ENCODE measurements at places on chromosomes 16 and 17. TPM values are rescaled to one million over a fixed set of nuclear protein-coding genes. Genes with fewer than 3 reads are reported as not detected.

CA4 gene
- 1.7 TPM for total RNA-seq

WNT3 gene
- 22.7 TPM for total RNA-seq

EME2 gene
- 63.6 TPM for total RNA-seq

PAFAH1B1 gene
- 134 TPM for total RNA-seq

KRTAP17-1 gene
- not detected for total RNA-seq

CDK3 gene
- total RNA-seq, result 11.7 TPM

CACNG3 gene
- total RNA-seq, result not detected

- no peak overlapping the region for H3K27ac ChIP-seq
- no peak for DNase-seq
- H3K4me1 ChIP-seq, result no peaks in the 10 kb centered on the region
- no peaks in the 10 kb centered on the region for H3K27me3 ChIP-seq
- H3K4me3 ChIP-seq, result no peak overlapping the region
- 0 out of 2 replicates have a peak, but pooled peaks cover 3% of the 10 kb centered on the region for H3K36me3 ChIP-seq
These were observed 50.9 kb downstream of the JPH3 start for GRCh38 chr16:87653234-87653633.

DNA sequence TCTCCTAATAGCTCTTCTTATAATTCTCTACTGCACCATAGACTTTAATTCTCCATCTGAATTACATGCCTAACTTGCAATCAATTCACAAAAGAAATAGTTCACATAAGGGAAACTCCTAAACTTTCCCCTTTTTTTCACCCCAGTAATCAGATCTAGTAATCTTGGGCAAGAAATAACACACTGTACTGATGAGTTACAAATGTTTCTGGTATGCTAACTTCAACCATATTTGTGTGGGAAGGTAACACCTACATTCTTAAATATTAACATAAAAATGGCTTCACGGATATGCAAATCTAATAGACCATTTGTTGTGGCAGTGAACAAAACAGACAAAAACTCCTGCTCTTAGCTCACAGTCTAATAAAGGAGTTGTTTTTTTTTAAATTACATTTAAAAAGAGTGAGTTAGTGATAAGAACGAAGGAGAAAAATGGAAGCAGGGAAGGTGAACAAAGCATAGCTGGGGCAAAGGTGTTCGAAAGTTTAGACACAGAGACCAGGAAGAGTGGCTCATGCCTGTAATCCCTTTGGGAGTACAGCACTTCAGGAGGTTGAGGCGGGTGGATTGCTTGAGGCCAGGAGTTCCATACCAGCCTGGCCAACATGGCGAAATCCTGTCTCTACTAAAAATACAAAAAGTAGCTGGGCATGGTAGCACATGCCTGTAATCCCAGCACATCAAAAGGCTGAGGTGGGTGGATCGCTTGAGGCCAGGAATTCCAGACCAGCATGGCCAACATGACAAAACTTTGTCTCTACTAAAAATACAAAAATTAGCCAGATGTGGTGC, 34.8 kb downstream of the CMTM3 start:
- H3K27ac ChIP-seq, result no peak overlapping the region
- H3K36me3 ChIP-seq, result peaks cover 15% of the 10 kb centered on the region
- H3K4me3 ChIP-seq, result no peak overlapping the region
- H3K4me1 ChIP-seq, result peaks cover 3% of the 10 kb centered on the region
- no peaks in the 10 kb centered on the region for H3K27me3 ChIP-seq

GRCh38 chr16:58024486-58025350, 836 bp upstream of the MMP15 start:
- peaks cover 3% of the 10 kb centered on the region for H3K36me3 ChIP-seq
- peaks cover 18% of the 10 kb centered on the region for H3K4me1 ChIP-seq

DNA sequence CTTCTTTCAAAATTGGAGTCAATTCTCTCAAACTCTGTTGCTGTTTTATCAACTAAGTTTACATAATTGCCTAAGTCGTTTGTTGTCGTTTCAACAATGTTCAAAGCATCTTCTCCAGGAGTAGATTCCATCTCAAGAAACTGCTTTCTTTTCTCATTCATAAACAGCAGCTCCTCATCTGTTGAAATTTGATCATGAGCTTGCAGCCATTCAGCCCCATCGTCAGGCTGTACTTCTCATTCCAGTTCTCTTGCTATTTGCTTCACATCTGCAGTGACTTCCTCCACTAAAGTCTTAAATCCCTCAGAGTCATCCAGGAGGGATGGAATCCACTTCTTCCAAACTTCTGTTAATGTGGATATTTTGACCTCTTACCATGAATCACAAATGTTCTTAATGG, 230.6 kb downstream of the IRF8 start:
- no peaks in the 10 kb centered on the region for H3K4me1 ChIP-seq
- no peak for DNase-seq
- H3K4me3 ChIP-seq, result no peak overlapping the region
- no peaks in the 10 kb centered on the region for H3K36me3 ChIP-seq
- no peaks in the 10 kb centered on the region for H3K27me3 ChIP-seq

DNA sequence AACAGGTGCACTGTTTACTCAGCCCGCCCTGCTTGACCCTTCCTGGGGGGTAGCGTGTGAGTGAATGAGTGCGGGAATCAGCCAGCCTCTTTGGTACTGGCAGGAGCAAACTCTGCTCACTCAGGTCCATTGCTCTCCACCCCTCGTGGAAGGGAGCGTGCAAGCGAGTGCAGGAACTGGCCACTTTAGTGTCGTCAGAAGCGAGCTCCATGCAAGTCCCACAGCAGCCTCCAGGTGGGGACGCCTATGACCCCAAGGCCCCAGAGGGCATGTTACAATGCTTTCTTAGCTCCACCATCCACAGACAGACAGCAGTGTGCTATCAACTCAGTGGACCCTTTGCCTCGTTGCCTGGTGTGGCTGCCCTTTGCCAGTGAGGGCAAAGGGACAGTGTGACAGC, 1025.1 kb upstream of the CDH8 start:
- H3K36me3 ChIP-seq, result no peaks in the 10 kb centered on the region
- H3K27ac ChIP-seq, result no peak overlapping the region
- H3K4me3 ChIP-seq, result no peak overlapping the region
- H3K27me3 ChIP-seq, result no peaks in the 10 kb centered on the region
- peak; percentile 42 for DNase-seq

DNA sequence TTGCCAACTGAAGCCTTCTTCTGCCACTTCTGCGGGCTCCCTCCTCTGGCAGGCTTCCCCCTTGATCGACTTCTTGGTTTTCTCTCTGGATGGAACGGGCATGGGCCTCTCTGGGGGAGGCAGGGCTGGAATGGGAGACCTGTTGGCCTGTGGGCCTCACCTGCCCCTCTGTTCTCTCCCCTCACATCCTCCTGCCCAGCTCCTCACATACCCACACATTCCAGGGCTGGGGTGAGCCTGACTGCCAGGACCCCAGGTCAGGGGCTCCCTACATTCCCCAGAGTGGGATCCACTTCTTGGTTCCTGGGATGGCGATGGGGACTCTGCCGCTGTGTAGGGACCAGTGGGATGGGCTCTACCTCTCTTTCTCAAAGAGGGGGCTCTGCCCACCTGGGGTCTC, 6.5 kb upstream of the LASP1NB start:
- no peak for DNase-seq
- H3K27me3 ChIP-seq, result no peaks in the 10 kb centered on the region
- peaks cover 21% of the 10 kb centered on the region for H3K36me3 ChIP-seq
- H3K4me1 ChIP-seq, result no peaks in the 10 kb centered on the region
- H3K27ac ChIP-seq, result no peak overlapping the region
- no peak overlapping the region for H3K4me3 ChIP-seq

- no peak within 1 kb of the TSS for H3K4me3 ChIP-seq
- no peak within 1 kb of the TSS for H3K27ac ChIP-seq
- H3K27me3 ChIP-seq, result no peaks in the 10 kb centered on the region
- no peaks in the 10 kb centered on the region for H3K36me3 ChIP-seq
- DNase-seq, result peak; percentile 21
These were observed at the start of gene ANKRD40CL for GRCh38 chr17:50767446-50767845. ANKRD40CL (minus strand) TSS chr17:50767518; CDS start chr17:50766913, 605 bp downstream.

- peak; percentile 27 for DNase-seq
- H3K27ac ChIP-seq, result no peak overlapping the region
- H3K36me3 ChIP-seq, result 0 out of 3 replicates have a peak, but pooled peaks cover 2% of the 10 kb centered on the region
- no peak overlapping the region for H3K4me3 ChIP-seq
- H3K4me1 ChIP-seq, result 0 out of 2 replicates have a peak, but pooled peaks cover 3% of the 10 kb centered on the region
These were observed 1.5 kb upstream of the PRR29 start for GRCh38 chr17:63996430-63997182.

DNA sequence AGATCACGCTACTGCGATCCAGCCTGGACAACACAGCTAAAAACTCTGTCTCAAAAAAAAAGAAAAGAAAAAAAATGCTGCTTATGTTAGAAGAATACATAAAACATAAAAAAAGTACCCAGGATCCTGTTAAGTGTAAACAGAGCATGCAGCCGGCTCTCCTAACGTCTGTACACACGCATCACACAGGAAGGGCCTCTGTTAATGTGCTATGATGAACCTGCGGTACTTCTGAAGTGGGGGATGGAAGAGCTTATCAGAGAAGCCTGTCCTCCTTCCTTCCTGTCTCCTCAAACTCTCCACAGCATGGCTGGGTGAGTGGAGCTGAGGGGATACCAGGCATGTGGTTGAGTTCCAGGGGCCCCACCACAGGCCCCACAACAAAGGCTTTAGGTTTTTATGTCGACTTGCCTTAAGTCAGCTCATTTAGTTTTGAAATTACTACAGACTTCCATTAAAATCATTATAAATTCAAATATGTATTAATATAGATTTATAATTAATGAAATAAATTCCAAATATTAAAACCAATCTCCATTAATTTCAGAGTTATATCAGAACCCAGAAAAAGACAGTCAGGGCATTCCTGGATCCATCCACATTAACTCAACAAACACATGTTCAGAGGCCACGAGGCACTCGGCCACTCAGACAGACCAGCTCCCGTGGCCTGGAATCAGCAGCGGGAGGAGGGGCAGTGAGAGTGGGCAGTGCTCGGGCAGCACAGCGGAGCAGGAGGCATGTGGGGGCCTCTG, 11.7 kb downstream of the CCDC57 start:
- no peaks in the 10 kb centered on the region for H3K27me3 ChIP-seq
- H3K4me1 ChIP-seq, result no peaks in the 10 kb centered on the region
- H3K36me3 ChIP-seq, result peaks cover 3% of the 10 kb centered on the region
- DNase-seq, result no peak

DNA sequence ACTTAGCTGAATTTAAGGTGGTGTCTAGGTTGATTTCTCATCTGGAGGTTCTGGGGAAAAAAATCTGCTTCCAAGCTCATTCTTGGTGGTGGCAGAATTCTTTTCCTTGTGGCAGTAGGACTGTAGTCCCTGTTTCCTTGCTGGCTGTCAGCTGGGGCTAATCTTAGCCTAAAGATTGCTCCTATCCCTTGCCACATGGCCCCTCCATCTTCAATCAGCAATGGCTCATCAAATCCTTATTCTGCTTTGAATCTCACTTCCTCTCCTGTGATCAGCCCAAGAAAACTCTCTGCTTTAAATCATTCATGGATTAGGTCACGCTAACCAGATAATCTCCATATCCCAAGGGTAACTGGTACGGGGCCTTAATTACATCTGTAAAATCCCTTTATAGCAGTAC, 6.6 kb downstream of the FAM20A start:
- H3K36me3 ChIP-seq, result peaks cover 83% of the 10 kb centered on the region
- no peaks in the 10 kb centered on the region for H3K4me1 ChIP-seq
- no peak overlapping the region for H3K27ac ChIP-seq

DNA sequence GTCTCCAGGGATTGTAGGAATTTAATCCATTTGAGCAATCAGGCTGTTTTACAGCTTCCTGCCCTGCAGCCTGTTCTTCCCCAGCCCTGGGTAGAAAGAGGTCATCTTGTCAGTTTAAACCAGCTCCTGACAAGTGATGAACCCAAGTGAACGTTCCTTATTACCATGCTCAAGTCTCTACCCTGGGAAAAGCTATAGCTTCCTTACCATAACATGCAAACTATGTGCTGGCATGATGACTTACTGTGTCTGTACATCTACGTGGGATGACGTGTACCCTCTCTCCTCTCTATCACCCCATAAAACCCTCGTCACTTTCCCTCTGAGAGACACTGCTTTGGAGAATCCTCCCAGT, 452.2 kb downstream of the XYLT1 start:
- H3K4me1 ChIP-seq, result no peaks in the 10 kb centered on the region
- H3K36me3 ChIP-seq, result no peaks in the 10 kb centered on the region
- no peaks in the 10 kb centered on the region for H3K27me3 ChIP-seq
- H3K27ac ChIP-seq, result no peak overlapping the region
- no peak overlapping the region for H3K4me3 ChIP-seq

- H3K27me3 ChIP-seq, result no peaks in the 10 kb centered on the region
- 0 out of 2 replicates have a peak overlapping the region, but pooled peaks have one; percentile 46 for H3K4me3 ChIP-seq
These were observed 13.2 kb downstream of the GLIS2 start for GRCh38 chr16:4328782-4329775.

DNA sequence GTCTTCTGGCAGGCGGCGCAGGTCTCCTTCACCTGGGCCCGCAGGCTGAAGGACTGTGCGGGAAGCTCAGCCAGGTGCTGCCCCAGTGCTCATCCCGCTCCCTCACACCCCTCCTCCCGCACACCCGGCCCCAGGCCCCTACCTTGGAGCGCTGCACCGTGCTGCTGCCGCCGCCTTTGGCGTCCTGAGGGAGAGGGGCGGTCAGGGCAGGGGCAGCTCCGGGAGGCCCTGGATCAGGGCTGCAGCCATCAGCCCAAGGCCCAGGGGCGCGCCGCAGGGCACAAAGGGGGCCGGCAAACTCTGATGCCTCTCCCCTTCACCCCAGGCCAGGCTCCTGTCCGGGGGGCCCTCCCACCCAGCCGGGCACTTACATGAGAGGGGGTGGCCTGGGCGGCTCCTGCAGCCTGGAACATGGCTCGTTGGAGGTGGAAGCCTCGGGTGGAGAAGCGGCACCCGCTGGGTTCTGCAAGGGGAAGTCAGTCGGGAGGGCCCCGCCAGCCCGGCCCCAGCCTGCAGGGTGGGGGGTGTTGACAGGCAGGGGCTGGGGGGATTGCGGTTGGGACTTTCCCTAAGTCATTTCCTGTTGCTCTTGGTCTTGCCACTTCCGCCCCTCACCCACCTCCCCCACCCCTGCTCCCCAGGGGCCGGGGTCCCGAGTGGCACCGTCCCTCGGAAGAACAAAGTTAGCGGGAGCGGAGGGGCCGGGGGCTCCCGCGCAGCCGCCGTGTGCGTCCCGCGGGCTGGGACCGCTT, 863 bp downstream of the LIMD2 start:
- H3K4me3 ChIP-seq, result peak overlapping the region; percentile 82
- no peak overlapping the region for H3K27ac ChIP-seq
- peak; percentile 75 for DNase-seq

DNA sequence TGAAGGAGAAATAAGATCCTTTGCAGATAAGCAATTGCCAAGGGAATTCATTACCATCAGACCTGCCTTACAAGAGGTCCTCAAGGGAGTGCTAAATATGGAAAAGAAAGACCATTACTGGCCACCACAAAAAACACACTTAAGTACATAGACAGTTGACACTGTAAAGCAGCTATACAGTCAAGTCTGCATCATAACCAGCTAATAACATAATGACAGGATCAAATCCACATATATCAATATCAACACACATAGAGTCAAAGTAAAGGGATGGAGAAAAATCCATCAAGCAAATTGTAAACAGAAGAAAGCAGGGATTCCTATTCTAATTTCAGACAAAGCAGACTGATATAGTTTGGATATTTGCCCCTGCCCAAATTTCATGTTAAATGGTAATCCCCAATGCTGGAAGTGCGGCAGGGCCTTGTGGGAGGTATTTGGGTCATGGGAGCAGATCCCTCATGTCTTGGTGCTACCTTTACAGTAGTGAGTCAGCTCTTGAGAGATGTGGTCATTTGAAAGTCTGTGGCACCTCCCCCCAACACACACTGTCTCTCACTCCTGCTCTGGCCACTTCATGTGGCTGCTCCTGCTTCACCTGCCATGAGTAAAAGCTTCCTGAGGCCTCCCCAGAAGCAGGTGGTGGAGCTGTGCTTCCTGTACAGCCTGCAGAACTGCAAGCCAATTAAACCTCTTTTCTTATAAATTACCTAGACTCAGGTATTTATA, 32.8 kb downstream of the TANC2 start:
- no peak for DNase-seq
- no peaks in the 10 kb centered on the region for H3K27me3 ChIP-seq
- no peaks in the 10 kb centered on the region for H3K36me3 ChIP-seq
- H3K4me3 ChIP-seq, result no peak overlapping the region
- H3K27ac ChIP-seq, result no peak overlapping the region

All from H9 (cell line).